ENCODE measurements at places on chromosomes 3 and 15. TPM values are rescaled to one million over a fixed set of nuclear protein-coding genes. Genes with fewer than 3 reads are reported as not detected.

GRCh38 chr15:70714015-70714414 lies 49.3 kb downstream of the UACA start:
- peaks cover 94% of the 10 kb centered on the region for H3K4me1 ChIP-seq
- H3K27me3 ChIP-seq, result no peaks in the 10 kb centered on the region
- H3K27ac ChIP-seq, result peak overlapping the region; percentile 86

GRCh38 chr3:194102436-194102835 lies 33.5 kb upstream of the HES1 start:
- peaks cover 14% of the 10 kb centered on the region for H3K4me1 ChIP-seq
- no peak overlapping the region for H3K4me3 ChIP-seq
- no peak overlapping the region for H3K27ac ChIP-seq
- no peak for DNase-seq
- H3K36me3 ChIP-seq, result no peaks in the 10 kb centered on the region
- no peaks in the 10 kb centered on the region for H3K27me3 ChIP-seq

- no peak overlapping the region for H3K27ac ChIP-seq
- H3K4me3 ChIP-seq, result no peak overlapping the region
- peaks cover 25% of the 10 kb centered on the region for H3K4me1 ChIP-seq
- no peak for DNase-seq
- no peaks in the 10 kb centered on the region for H3K36me3 ChIP-seq
- H3K27me3 ChIP-seq, result no peaks in the 10 kb centered on the region
Observed at GRCh38 chr3:114632757-114633424, 339.1 kb downstream of the TIGIT start.

DNA sequence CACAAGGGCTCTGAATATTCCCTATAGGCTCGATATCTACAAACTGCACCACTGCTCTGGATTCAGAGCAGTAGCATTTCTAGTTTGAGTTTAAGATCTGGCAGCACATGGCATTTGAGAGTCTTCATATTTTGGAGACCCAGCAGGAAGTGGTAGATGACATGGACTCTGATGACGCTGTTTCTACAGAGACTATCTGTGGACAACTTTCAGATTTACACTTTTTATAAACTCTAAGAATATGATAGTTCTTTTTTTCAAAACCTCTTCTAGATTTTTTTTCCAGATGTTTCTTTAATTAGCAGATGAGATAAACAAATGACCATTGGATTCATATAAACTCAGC lies 35.8 kb downstream of the ARMC8 start:
- no peaks in the 10 kb centered on the region for H3K27me3 ChIP-seq
- no peak for DNase-seq
- no peaks in the 10 kb centered on the region for H3K36me3 ChIP-seq
- H3K27ac ChIP-seq, result no peak overlapping the region
- H3K4me1 ChIP-seq, result peaks cover 16% of the 10 kb centered on the region

DNA sequence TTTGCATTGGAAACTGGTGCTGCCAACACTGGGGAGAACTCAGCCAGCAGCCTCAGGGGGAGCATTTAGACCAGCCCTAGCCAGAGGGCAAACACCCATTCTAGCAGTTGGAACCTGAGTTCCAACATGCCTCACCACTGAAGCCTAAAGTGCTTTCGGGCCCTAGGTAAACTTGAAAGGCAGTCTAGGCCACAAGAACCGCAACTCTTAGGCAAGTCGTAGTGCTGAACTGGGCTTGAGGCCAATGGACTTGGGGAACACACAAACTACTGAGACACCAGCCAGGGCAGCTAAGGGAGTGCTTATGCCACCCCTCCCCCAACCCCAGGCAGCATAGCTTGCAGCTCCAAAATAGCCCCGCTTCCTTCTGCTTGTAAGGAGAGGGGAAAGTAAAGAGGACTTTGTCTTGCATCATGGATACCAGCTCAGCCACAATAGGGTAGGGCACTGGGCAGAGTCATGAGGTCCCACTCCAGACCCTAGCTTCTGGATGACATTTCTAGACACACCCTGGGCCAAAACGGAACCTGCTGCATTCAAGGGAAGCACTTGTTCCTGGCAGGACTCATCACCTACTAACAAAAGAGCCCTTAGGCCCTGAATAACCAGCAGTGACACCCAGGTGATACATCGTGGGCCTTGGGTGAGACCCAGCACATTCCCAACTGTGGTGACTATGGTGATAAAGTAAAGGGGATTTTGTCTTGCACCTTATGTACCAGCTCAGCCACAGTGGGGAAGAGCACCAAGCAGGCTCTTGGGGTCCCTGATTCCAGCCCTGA lies 37.3 kb upstream of the TEX9 start:
- no peak overlapping the region for H3K27ac ChIP-seq
- H3K4me1 ChIP-seq, result no peaks in the 10 kb centered on the region
- H3K4me3 ChIP-seq, result no peak overlapping the region
- no peaks in the 10 kb centered on the region for H3K27me3 ChIP-seq

DNA sequence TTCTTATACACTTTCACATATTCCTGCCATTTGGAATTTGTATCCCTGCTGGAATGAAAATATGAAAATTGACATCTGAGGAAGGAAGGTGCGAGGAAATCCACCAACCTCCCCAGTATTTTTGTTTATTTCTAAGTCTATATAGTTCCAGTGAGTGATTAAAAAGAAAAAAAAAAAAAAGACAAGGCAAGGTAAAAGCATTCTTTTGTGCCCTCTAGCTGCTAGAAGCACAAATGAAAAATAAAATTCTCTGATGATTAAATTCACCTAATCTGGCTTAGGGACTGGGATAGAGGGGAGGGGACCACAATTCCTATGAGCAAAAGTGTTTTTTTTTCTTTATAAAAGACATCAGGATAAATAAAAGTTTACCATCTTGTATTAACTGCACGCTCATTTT lies 370.9 kb downstream of the NR2F2 start:
- DNase-seq, result no peak
- H3K36me3 ChIP-seq, result no peaks in the 10 kb centered on the region
- H3K27ac ChIP-seq, result no peak overlapping the region

- H3K4me1 ChIP-seq, result peaks cover 18% of the 10 kb centered on the region
- H3K36me3 ChIP-seq, result no peaks in the 10 kb centered on the region
- no peaks in the 10 kb centered on the region for H3K27me3 ChIP-seq
- no peak overlapping the region for H3K4me3 ChIP-seq
- no peak for DNase-seq
- H3K27ac ChIP-seq, result no peak overlapping the region
Observed at GRCh38 chr3:186571644-186572013, 1.1 kb downstream of the DNAJB11 start.

GRCh38 chr15:73849641-73850040 lies 23.7 kb upstream of the TBC1D21 start:
- no peak overlapping the region for H3K27ac ChIP-seq
- peaks cover 5% of the 10 kb centered on the region for H3K27me3 ChIP-seq
- H3K36me3 ChIP-seq, result no peaks in the 10 kb centered on the region
- H3K4me3 ChIP-seq, result no peak overlapping the region
- no peaks in the 10 kb centered on the region for H3K4me1 ChIP-seq

DNA sequence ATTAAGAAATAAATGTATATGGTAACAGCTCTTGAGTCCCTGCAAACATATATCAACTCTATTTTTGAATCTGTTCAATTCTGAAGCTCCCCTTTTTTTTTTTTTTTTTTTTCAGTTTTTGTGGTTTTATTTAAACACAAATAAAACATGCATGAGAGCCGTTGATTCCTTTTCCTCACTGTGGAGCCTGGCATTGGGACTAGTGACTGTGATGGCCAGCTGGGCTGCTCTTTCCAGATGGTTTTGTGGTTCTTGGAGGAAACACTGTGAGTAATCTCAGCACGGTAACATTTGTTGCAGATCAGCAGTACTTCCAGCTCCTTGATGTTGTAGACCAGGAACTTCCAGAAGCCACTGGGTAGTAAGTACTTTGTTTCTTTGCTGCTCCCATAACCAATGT lies 15.9 kb downstream of the EMC7 start:
- no peak overlapping the region for H3K4me3 ChIP-seq
- no peaks in the 10 kb centered on the region for H3K27me3 ChIP-seq
- H3K27ac ChIP-seq, result no peak overlapping the region
- H3K36me3 ChIP-seq, result no peaks in the 10 kb centered on the region
- no peak for DNase-seq

DNA sequence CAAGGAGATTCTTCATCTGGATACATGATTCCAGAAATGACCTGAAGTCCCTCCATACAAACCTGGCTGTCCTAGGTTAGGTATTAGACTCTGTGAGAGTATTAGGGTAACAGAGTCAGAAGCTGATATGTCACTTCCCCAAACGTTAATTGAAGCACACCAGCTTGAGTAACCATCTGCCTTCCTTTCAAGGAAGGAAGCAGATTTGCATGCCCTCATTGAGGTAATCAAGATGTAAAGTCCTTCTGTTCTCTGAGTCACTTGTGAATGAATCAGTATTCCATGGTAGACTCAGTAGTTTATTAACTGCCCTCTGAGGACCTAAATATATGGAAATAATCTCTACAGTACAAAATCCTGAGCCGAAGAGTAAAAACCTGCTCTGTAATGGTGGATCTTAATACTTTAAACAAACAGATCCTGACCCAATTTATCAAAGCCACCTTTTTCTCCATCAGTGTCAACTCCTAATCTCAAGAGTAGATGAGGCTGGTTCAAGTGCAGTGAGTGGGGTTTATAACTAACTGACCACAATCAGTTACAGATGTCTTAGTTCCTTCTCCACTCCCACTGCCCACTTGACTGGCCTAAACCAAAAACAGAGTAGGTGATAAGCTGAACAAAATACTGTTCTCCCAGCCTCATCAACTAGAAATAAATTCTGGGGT lies 246.2 kb upstream of the CHRM5 start:
- H3K27me3 ChIP-seq, result no peaks in the 10 kb centered on the region
- H3K27ac ChIP-seq, result no peak overlapping the region
- H3K36me3 ChIP-seq, result no peaks in the 10 kb centered on the region
- H3K4me1 ChIP-seq, result no peaks in the 10 kb centered on the region
- no peak for DNase-seq
- no peak overlapping the region for H3K4me3 ChIP-seq

- no peaks in the 10 kb centered on the region for H3K36me3 ChIP-seq
- DNase-seq, result no peak
- H3K27me3 ChIP-seq, result no peaks in the 10 kb centered on the region
- no peak overlapping the region for H3K4me3 ChIP-seq
- H3K4me1 ChIP-seq, result no peaks in the 10 kb centered on the region
Observed at GRCh38 chr3:181313335-181313734, 323.8 kb upstream of the DNAJC19 start.

DNA sequence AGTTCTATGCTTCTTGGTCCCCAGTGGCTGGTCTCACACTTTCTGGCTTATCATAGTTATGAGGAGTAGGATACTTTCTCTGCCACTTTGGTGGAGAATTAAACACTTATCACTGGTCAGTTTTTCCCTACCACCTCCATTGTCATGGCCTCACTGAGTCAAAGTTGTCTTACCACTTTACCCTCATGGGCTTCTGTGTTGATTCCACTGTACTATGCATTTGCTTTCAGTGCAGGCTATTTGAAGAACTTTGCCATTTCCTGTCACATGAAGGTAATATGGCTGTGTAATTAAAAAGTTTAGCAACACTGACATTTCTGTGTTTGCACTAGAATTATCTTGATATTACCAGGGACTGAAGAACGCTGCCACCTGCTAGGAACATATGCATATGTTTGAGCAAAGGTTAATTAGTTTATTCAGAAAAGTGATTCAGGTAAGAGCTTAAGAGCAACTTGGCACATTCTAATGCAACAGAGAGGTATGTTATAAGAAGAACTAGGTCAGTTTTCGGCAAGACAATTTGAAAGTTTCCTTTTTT lies 377.3 kb downstream of the PDCD6IP start:
- H3K27ac ChIP-seq, result no peak overlapping the region
- no peaks in the 10 kb centered on the region for H3K27me3 ChIP-seq
- no peak overlapping the region for H3K4me3 ChIP-seq

DNA sequence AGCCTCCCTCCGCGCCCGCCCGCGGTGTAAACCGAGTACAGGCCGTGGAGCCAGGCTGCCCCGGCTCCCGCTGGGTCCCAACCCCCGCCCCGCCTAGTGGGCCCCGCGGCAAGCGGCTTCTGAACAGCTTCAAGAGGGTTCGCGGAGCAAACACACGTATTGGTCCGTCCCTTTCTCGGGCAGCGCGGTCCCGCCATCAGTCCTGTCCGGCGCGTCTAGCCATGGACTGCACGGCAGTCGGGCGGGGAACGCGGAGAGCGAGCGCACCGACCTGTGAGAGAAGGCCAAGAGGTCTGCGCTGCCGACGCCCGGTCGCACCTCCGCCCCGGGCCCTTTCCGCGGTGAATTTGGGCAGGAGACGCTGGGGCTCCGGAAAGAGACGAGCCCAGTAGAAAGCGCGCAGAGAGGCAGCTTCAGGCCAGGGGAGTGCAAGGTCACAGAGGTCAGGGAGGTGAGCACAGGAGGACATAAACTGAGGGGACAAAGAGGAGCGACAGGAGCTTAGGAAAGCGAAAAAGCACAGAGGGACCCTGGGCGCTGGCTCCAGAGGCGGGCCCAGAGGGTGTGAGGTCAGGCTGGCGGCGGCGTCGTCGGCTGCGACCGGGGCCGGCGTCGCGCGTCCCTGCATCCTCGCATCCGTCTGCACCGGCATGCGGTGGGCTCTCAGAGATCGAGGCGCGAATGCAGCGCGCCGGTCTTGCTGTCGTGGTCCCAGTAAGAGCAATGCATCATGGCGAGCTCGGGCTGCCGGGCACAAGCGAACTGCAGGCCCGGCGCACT lies 1.8 kb downstream of the FOXL2 start:
- peak overlapping the region; percentile 24 for H3K4me3 ChIP-seq
- no peak for DNase-seq
- H3K36me3 ChIP-seq, result no peaks in the 10 kb centered on the region
- no peak overlapping the region for H3K27ac ChIP-seq

- no peak for DNase-seq
- H3K36me3 ChIP-seq, result no peaks in the 10 kb centered on the region
- H3K27ac ChIP-seq, result no peak overlapping the region
- H3K4me1 ChIP-seq, result peaks cover 5% of the 10 kb centered on the region
- H3K27me3 ChIP-seq, result no peaks in the 10 kb centered on the region
Observed at GRCh38 chr15:52184721-52185120, 6.5 kb downstream of the GNB5 start.

DNA sequence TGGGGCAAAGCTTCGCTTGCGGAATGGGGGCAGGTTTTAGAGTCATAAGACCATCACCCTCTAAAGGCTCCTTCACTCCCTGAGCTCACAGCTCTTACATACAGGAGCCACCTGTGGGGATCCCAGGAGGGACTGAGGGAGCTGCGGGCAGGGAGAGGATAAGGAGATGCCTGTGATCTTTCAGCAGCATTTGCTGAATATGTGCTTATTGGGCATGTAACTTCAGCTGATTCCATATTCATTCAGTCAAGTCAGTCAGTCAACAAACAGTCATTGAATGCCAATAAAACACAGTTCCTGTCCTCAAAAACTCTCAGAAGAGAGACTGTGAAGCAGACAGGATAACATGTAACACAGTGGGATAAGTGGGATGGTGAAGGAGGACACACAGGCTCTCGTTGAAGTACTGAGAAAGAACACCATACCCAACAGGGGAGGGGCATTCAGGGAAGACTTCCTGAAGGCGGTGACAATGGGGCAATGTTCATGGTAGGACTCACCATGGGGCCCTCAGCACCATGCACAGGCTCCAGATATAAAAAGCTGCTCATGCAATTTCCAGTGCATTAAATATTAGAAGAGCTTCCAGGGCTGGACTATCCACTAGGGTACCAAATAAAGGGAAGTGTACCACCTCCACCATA lies 240.9 kb downstream of the UACA start:
- no peaks in the 10 kb centered on the region for H3K4me1 ChIP-seq
- no peaks in the 10 kb centered on the region for H3K36me3 ChIP-seq
- H3K27ac ChIP-seq, result no peak overlapping the region

GRCh38 chr3:184352149-184352785 lies 9.1 kb downstream of the CLCN2 start:
- H3K4me1 ChIP-seq, result no peaks in the 10 kb centered on the region
- DNase-seq, result no peak
- H3K27ac ChIP-seq, result no peak overlapping the region
- no peaks in the 10 kb centered on the region for H3K27me3 ChIP-seq
- no peak overlapping the region for H3K4me3 ChIP-seq

Gene PTX3
- 2.5 TPM for total RNA-seq

Gene ZNF660
- 0.39 TPM for total RNA-seq
